ENCODE measurements at places on chromosomes 5 and 9.

DNA sequence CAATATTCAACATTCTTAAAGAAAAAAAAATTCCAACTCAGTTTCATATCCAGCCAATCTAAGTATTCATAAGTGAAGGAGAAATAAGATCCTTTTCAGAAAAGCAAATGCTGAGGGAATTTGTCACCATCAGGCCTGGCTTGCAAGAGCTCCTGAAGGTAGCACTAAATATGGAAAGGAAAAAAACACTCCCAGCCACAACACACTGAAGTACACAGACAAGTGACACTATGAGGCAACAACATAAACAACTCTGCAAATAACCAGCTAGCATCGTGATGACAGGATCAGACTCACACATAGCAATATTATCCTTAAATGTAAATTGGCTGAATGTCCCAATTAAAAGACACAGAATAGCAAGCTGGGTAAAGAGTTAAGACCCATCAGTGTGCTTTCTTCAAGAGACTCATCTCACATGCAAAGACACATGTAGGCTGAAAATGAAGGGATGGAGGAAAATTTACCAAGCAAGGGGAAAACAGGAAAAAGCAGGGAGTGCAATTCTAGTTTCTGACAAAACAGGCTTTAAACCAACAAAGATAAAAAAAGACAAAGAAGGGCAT, 33.1 kb downstream of the ANKRD33B start:
- DNase-seq: no peak

DNA sequence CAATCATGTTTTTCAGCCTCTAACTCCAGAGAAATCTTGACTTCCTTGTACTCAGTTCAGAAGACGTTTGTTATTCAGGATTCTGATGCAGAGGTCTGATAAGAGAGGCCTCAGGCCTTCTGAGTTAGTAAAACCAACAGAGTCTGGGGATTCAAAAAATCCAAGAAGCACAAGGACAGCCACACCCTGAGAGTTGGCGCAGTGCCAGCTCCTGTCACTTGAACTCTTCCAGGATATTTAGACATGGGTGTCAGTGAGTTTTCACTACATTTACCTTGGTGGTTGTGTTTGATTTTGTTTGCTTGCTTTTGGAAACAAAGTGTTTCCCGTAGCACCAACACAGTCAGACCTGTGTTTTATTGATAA, 41.6 kb upstream of the PDE8B start:
- no peak for DNase-seq

GRCh38 chr5:168984135-168984675, 316.7 kb downstream of the SLIT3 start:
- DNase-seq: no peak

DNA sequence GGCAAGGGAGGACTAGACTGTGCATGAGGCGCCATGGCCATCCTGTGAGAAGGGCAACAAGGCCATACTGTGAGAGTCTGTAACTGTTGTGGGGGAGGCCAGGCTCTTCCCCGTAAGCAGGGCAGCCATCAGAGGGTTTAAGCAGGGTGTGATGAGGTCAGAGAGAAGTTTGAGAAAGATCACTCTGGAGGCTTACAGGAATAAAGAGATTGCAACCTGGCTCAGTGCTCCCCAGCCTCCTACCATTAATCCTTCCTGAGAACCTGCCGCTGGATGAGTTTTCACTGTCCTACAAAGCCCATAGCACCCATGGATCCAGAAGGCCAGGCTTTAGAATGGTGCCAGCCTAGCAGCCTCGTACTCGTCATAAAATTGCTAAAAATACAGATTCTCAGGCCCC, 14.4 kb upstream of the TRMT10B start:
- no peak for DNase-seq

- no peak for DNase-seq
Observed at GRCh38 chr9:36937346-36937745, 96.7 kb downstream of the PAX5 start.

- no peak for DNase-seq
Observed at GRCh38 chr9:76218117-76218885, 175.9 kb downstream of the RFK start.

DNA sequence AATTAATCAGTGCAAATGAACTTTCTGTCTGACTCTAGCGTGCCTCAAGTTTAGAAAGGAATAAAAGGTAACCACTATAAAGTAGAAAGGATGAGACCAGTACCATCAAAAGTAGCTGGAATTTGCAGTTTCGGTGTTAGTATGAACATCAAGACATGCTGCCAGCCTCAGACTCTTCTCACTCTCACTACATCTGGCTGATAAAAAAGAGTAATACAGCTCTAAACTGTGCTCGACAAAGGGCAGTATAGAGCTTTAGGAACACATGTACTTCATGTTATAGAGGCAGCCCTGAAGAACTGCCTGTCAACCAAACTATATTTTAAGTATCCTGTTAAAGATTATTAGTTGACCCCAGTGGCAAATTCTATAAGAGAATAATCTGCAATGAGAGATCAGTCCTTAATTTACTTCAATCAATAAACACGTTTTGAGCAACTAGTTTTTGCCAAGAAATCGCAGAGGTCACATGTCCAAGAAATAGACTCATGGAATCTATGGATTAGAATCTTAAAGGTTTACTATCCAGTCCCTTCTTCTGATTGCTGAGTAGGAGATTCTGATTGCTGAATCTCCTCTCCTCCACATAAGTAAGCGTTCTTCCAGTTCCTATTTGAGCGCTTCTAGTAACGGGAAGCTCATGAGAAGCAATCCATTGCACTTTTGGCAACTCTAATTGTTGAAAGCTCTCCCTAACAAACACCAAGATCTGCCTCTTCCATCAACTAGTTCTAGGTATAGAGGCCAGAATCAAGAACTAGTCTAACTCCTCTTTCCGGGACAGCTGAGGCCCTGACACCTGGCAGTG, 941 bp downstream of the XPA start:
- no peak for DNase-seq

GRCh38 chr9:127885508-127886281, 8.2 kb upstream of the AK1 start:
- DNase-seq: no peak

GRCh38 chr9:131630205-131630831, 85.0 kb downstream of the PRRT1B start:
- no peak for DNase-seq

GRCh38 chr9:137366445-137366810, 56.5 kb downstream of the EXD3 start:
- no peak for DNase-seq

GRCh38 chr5:41831155-41831554, 39.1 kb downstream of the OXCT1 start:
- DNase-seq: peak; percentile 19

DNA sequence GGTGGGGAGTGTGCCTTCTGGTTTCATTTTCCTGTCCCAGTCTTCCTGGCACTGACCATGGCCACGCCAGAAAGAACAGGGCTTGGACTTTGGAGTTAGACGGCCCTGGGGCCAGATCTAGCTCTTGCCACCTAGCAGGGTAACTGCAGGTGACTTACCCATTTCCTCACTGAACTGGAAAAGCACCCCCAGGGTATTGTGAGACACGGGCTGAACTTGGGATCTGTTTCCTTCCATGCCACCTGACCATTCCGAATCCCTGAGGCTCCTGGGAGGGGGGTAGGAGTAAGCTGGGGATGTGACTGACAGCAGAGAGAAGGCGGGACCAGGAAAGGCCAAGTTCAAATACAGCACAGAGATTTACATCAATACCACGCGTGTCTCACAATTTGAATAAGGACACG, 9.4 kb downstream of the HNRNPAB start:
- DNase-seq: no peak

GRCh38 chr5:139267481-139267880, 26.1 kb upstream of the MATR3 start:
- no peak for DNase-seq

DNA sequence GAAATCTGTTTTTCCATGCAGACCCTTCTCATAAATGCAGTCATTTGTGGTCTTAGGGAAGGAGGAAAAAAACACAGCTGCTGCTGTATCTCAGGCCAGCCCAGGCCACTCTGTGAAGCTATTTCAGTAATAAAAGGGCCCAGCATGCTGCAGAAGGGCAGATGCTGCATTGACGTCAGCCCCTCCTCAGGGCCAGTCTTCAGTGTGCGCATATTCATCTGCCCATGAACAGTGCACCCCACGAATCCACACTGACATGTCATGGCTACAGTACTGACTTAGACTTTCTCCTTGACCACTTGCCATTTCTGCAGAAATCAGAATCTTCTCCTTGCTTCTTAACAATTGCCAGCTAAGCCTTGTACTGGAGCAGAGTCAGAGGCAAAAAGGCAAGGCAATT, 304.7 kb downstream of the GABRG2 start:
- DNase-seq: no peak

GRCh38 chr5:39491210-39491609, 66.4 kb upstream of the DAB2 start:
- DNase-seq: no peak

- no peak for DNase-seq
Observed at GRCh38 chr5:141514330-141515133, 25.7 kb downstream of the PCDHGC5 start.

DNA sequence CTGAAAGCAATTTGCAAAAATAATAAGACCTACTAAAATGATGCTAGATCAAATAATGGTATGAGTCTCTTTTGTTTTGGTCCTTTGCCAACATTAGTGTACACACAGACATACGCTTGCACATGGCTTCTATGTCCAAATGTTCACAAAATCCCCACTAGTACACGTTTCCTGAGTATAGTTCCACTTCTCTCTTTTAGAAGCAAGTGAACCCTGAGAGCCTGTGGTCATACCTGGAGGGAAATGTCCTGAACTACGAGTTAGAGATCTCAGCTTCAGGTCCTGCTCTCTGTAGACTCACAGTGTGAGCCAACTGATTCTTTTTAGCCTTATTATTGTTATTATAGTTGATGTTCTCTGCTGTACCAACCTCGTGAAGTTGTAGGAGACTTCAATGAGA, 47.3 kb upstream of the ACTBL2 start:
- peak; percentile 16 for DNase-seq

DNA sequence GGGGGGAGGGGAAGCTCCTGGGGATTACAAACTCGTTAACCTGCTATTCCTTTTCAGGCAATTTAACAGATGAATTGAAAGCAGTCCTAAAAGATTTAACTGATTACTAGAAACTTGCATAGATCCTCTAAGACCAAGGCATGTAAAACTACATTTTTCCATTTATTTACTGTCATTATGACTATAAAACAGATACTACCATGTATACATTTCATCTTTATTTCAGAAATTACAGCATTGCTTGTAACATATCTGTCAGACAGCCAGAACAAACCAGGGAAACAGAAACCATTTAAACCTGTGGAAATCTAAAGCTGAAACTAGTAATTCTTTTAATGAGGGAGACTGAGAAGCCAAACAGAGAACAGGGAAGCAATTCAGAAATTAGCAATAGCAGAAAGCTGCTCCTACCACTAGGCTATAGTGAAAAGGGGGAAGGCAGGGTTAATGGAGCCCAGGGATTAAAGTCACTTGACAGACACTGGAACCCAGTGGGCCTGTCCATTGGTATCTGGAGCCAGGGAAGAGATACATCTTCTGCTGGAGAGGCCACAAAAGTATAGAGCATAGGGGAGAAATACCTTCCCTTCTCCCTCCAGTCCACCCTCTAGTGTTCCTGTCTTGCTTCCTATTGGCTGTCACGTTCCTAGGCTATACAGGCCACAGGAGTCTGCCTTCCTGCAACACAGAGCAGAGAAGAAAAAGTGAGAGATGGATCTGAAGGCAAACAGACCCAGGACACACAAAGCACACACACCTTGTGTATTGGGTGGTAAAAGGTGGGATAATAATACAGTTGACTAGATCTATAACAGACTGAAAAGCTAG, 33.8 kb downstream of the PDCD1LG2 start:
- DNase-seq: no peak

GRCh38 chr9:91761362-91761761, 188.7 kb downstream of the ROR2 start:
- no peak for DNase-seq

- DNase-seq: no peak
Observed at GRCh38 chr9:88026118-88026479, 51.8 kb upstream of the CDK20 start.

DNA sequence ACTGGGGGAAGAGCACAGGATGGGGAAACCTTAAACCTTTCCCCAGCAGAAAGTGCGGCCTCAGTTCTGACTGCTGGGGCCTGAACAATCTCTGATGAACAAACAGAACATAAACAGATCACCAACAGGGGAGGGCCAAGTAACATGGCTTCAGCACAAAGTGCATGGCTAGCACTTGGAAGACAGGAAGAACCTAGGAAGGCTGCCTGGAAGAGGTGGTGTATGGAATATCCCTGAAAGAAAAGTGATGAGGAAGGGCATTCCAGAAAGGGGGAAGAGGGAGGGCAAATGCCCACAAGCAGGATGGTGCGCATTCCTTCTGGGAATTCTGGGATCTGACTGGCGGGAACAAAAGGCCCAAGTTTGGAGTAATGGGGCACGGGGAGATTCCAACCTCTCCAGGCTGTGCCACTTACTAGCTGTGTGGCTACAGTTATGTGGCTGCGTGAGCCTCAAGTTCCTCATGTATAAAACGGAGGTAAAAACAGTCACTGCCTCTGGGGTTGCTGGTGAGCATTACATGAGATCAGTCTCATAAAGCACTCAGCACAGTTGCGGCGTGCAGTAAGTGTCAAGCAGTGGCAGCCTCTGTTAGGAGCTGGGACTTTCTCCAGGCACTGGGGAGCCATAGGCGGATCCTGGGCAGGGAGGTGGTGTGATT, 1.6 kb downstream of the PDGFRB start:
- DNase-seq: no peak

GRCh38 chr5:80116465-80116864, 81.3 kb downstream of the THBS4 start:
- no peak for DNase-seq

GRCh38 chr9:129770741-129771140, 17.9 kb upstream of the PTGES start:
- no peak for DNase-seq

- DNase-seq: no peak
Observed at GRCh38 chr5:2877522-2877921, 126.0 kb upstream of the IRX2 start.

DNA sequence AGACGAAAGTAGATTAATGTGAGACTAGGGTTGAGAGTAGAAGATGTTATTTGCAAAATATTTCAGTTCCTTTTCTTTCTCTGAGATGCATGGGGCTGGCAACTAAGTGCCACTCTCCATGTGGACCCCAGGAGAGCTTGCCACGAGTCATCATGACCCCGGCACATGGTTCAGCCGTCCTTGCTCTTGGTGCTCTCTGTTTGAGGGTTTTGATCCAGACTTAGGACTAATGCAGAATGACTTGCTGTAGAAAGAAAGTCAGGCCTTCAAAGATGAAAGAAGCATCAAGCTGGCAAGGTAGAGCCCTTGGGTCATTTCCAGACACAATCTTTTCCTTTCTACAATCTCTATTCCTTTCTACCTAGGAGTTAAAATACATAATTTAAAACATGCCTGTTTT, 84.7 kb downstream of the RASGRF2 start:
- no peak for DNase-seq

GRCh38 chr5:142032747-142033631, 20.2 kb upstream of the GNPDA1 start:
- DNase-seq: no peak

- DNase-seq: no peak
Observed at GRCh38 chr9:101586651-101587050, 8.1 kb downstream of the PPP3R2 start.

All from GM12864 (cell line).